ENCODE measurements at places on chromosomes 12 and 14. TPM values are rescaled to one million over a fixed set of nuclear protein-coding genes. Genes with fewer than 3 reads are reported as not detected.
A peak's percentile ranks its signal among the peaks of the same experiment; 100 is the strongest.

The ASB2 gene
- 27.3 TPM for total RNA-seq

The GLTP gene
- total RNA-seq = 24.0 TPM

The FAM161B gene
- total RNA-seq = 6.5 TPM

The CACNA1C gene
- total RNA-seq = 0.06 TPM

The TAS2R42 gene
- not detected for total RNA-seq

GRCh38 chr12:48105321-48105866 is 485 bp downstream of the SENP1 start:
- peak; percentile 48 for DNase-seq
- no peaks in the 10 kb centered on the region for H3K36me3 ChIP-seq
- H3K4me1 ChIP-seq = peaks cover 42% of the 10 kb centered on the region
- peak overlapping the region; percentile 96 for H3K27ac ChIP-seq
- H3K4me3 ChIP-seq = peak overlapping the region; percentile 84

DNA sequence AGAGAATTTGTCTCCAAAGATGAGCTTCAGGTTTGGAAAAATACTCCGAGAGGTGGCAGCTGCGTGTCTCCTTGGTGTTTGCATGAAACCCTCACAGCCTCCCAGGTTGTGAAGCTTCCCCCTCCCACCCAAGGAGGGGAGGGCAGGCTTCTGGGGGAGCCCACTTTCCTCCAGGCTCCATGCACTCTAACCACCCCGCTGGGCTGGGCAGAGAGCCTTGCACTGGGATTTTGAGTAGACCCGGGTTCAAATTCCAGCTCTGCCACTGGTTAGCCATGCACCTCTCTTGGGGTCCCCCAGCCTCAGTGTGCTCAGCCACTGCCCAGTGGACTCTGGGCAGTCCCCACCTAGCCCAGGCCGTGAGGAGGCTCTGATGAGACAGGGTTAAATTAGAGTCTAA is 4.3 kb upstream of the DLK1 start:
- H3K4me3 ChIP-seq = no peak overlapping the region
- no peak for DNase-seq
- H3K4me1 ChIP-seq = no peaks in the 10 kb centered on the region
- H3K27ac ChIP-seq = no peak overlapping the region
- H3K36me3 ChIP-seq = no peaks in the 10 kb centered on the region
- H3K27me3 ChIP-seq = peaks cover 3% of the 10 kb centered on the region

- no peaks in the 10 kb centered on the region for H3K27me3 ChIP-seq
- no peak overlapping the region for H3K4me3 ChIP-seq
- no peak overlapping the region for H3K27ac ChIP-seq
- no peaks in the 10 kb centered on the region for H3K36me3 ChIP-seq
- H3K4me1 ChIP-seq = no peaks in the 10 kb centered on the region
Observed at GRCh38 chr12:29634057-29634456, 136.6 kb upstream of the OVCH1 start.

DNA sequence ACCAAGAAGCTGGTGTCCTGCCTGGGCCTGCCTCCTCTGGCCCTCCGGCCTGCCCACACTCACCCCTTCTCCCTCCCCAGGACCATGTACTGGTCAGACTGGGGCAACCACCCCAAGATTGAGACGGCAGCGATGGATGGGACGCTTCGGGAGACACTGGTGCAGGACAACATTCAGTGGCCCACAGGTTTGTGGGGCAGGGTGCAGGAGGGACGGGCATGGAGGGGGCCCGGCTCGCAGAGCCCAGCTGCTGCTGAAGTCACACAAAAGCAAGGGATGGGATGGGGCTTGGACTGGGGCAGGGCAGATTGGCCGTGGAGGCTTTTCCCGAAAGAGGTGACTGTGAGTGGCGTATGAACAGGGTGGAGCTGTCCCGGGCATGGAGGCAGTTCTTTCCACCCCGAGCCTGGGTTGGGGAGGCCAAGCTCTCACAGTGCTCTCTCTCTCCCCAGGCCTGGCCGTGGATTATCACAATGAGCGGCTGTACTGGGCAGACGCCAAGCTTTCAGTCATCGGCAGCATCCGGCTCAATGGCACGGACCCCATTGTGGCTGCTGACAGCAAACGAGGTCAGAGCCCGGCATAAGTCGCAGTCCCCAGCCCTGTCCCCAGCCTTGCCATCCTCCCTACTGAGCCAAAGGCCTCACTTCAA is 7.8 kb upstream of the NXPH4 start:
- H3K27ac ChIP-seq = no peak overlapping the region
- no peak for DNase-seq
- H3K4me3 ChIP-seq = no peak overlapping the region

GRCh38 chr12:110776410-110776809 is 33.7 kb upstream of the PPP1CC start:
- H3K27me3 ChIP-seq = no peaks in the 10 kb centered on the region
- peaks cover 63% of the 10 kb centered on the region for H3K4me1 ChIP-seq
- no peaks in the 10 kb centered on the region for H3K36me3 ChIP-seq
- no peak overlapping the region for H3K27ac ChIP-seq
- H3K4me3 ChIP-seq = no peak overlapping the region

DNA sequence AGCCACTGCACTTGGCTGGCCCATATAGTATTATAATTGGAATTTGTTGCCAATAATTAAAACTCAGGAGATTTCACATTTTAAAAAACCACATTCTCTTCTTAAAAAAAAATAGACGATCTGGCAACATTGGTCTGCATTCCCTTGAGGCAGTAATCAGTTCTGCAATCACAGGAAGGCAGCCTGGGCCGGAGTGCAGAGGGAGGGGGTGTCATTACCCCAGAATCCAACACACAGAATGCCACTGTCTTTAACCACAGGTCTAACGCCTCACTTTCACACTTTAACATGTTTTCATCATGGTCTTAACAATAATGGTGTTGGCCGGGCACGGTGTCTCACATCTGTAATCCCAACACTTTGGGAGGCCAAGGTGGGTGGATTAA is 100.1 kb downstream of the SCARB1 start:
- H3K27me3 ChIP-seq = no peaks in the 10 kb centered on the region
- H3K27ac ChIP-seq = no peak overlapping the region
- no peak overlapping the region for H3K4me3 ChIP-seq
- H3K36me3 ChIP-seq = no peaks in the 10 kb centered on the region

DNA sequence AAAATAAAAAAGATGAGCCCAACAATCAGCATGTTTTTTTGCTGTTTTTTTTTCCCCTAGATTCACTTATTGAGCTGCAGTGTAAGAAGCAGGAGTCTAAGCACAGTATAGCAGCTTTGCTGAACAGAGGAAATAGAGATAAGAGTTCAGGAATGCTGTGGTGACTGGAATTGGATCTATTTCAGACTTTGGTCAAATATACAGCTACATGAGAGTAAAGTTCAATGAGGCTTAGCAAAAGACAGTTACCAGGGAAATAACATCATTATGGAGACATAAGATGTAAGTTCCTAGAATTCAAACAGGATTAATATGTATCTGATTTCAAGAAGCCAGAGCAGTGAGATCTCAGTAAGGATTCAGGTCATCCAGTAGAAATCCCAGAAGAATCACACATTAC is 613.0 kb downstream of the RPS29 start:
- no peak for DNase-seq
- H3K27me3 ChIP-seq = no peaks in the 10 kb centered on the region
- H3K27ac ChIP-seq = no peak overlapping the region
- no peaks in the 10 kb centered on the region for H3K4me1 ChIP-seq
- H3K36me3 ChIP-seq = no peaks in the 10 kb centered on the region
